ENCODE measurements at places on chromosomes 7 and 10.

DNA sequence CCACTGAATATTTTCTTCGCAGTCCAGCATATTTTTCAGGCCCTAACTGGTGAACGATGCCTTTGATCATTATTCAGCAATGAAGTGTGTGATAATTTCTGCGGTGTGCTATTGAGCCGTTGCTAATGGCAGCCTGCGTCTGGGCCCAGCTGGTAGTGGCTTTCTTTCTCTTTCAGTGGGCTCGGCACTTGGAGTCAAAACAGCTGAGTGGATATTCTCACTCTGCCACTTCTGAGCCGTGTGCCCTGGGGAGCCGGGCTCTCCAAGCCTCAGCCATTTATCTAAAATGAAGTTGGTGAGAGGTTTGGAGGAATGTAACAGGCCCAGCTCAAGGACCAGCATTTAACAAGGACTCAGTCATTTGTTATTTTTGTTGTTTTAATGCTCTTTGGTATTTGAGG lies 87.5 kb upstream of the IFRD1 start:
- DNase-seq = no peak

DNA sequence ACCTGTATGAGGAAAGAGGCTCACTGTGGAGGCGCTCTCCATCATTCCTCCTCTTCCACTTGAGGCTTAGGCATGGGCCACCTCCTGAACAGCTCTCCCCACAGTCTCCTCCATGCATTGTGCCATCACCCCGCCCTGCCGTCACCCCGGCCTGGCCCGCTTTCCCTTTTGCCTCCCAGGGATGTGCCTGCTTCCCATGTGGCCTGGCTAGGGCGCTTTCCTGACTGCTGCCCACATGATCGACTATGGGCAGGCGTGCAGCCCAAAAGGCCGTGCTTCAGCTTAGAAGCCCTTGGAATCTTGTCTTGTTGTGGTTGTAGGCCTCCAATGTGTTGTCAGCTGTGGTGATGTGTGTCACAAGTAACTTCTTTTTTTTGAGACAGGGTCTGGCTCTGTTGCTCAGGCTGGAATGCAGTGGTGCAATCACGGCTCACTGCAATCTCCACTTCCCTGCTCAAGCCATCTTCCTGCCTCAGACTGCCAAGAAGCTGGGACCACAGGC lies 1.8 kb upstream of the ACTR3C start:
- DNase-seq = no peak

DNA sequence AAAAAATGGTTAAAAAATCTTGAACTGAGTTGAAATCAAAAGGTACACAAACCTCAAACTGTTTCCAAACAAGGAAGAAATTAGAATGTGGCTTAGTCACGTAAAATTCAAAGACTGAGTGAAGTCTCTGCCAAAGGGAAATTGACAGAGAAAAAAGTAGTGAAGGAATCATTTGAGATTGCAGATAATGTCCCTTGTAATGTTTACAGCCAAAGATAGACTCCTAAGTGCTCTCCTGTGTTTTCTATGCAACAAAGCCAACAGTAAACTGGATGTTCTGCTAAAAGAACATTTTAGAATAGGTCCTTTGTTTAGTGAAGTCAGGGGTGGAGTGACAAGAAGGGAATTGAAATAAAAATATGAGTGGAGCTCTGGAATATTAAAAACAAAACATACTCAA lies 117.9 kb downstream of the ITGA8 start:
- DNase-seq = no peak

DNA sequence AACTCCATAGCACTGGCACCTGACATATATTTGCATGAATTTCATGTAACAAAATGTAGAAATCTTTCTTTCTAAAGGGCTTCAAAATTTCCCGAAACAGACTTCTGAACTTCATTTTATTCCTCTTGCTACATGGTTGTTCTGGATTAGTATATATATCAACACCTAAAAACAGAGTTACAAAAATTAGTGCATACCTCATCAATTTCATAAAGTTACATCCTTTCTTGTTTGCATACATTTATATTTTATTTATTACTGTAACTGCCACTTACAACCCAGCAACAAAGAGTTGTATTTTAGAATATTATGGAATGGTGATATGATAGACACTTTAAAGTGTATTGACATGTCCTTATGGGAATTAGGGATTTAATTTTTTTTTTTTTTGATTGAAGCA lies 2.0 kb upstream of the ITGB8 start:
- DNase-seq = no peak

GRCh38 chr7:100968031-100968430 lies 1.3 kb upstream of the MUC12 start:
- DNase-seq = no peak

DNA sequence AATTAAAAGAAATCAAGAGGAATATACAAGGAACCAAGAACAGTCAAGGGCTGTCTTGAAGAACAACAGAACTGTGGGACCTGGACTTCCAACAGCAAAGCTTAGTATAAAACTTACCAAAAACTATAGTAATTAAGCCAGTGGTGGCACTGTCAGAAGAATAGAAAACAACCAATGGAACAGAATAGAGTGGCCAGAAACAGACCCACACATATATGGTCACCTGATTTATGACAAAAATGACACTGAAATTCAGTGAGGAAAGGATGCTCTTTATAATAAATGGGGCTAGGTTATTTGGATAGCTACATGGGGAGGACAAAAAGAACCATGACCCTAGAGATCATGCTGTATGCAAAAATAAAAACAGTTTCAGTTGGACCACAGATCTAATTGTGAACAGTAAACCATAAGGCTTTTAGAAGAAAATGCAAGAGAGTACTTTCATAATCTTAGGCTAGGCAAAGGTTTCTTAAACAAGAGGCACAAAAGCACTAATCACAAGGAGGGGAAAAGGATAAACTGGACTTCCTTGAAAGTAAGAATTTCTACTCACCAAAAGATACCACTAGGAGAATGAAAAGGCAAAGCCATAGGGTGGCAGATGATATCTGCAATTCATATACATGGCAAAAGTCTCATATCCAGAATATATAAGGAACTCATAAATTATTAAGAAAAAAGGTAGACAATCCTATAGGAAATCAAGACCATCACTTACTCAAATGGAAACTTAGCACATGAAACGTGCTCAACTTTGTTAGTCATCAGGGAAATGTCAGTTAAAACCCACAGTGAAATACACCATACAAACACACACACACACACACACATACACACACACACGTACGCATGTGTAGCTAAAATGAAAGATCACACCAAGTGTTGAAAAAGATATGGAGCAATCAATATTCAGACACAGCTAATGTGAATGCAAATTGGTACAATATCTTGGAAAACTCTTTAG lies 20.8 kb downstream of the HYCC1 start:
- DNase-seq = no peak
